ENCODE measurements at places on chromosomes 3 and 15.

- DNase-seq: no peak
Measured at GRCh38 chr3:185900228-185900627, 37.6 kb downstream of the TRA2B start.

DNA sequence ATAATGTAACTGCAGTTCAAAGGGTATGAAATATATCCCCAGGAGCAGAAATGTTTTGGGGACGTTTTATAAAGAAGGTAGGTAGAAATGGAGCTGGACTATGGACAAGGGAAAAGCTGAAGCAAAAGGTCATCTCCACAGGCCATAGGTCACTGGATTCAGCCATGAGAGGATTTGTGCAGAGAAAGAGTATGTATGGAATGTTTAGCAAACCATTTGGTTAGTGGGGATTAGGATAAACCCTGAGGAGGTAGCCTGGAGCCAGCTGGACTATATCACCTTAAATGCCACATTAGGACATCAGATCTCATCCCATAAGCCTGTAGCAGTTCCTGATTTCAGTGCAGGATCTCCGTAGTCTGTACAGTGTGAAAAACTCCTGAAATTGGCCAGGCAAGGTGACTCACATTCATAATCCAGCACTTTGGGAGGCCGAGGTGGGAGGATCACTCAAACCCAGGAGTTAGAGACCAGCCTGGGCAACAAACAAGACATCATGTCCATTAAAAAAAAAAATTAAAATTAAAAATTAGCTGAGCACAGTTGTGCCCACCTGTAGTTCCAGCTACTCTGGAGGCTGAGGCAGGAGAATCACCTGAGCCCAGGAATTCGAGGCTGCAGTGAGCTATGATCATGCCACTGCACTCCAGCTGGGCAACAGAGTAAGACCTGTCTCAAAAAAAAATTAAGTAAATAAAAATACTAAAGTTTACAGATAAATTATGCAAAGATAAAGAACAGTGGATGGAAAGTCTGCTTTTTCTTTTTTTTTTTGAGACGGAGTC is 4.7 kb downstream of the IP6K1 start:
- no peak for DNase-seq

DNA sequence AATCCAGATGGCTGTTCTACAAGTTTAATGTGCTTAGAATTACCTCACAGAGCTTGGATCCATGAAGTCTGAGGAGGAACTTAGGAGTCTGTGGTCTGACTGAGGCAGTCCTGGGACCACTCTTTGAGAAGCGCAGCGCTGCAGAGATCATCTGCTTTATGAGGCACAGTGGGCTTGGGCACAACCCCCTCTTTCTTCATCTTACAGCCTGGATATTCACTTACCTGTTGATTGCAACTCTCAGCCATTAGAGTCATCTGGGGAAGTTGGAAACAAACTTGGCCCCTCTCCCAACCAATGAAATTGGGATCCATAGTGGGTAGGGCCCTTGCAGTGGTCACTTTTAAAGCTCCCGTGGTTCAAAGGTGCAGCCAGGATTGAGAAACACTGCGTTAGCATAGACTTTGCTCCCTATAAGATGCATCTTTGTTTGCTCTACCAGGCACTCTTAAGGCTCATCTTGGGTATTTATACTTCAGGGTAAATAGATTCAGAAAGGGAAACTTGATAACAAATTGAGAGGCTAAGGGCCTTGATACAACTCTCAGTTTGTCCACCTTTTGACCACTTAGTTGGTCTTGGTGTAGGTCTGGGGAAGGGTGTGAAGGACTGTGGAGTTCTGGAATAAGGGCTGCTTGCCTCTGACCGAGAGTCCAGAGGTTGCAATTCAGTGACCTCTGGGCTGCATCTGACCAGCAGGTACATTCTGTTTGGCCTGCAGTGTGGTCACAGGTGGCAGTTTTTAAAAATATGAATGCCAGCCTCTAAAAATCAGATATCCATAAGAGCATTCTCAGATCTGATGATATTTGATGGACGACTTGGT is 22.8 kb downstream of the FEM1B start:
- no peak for DNase-seq

GRCh38 chr3:179666436-179667035 is 13.7 kb downstream of the USP13 start:
- DNase-seq: no peak

- no peak for DNase-seq
Measured at GRCh38 chr15:96553931-96554330, 223.4 kb downstream of the NR2F2 start.

GRCh38 chr3:170057550-170057949 is 19.8 kb downstream of the GPR160 start:
- DNase-seq: no peak

- DNase-seq: no peak
Measured at GRCh38 chr3:145939431-145939830, 221.6 kb downstream of the PLOD2 start.

Data from esophagus squamous epithelium (tissue), 5 donors.